ENCODE measurements at places on chromosomes 2 and 18. TPM values are rescaled to one million over a fixed set of nuclear protein-coding genes. Genes with fewer than 3 reads are reported as not detected.
A peak's percentile ranks its signal among the peaks of the same experiment; 100 is the strongest.

The KATNAL2 gene
- total RNA-seq = 1.8 TPM

The DNAJB2 gene
- 68.0 TPM for total RNA-seq

The CYRIA gene
- total RNA-seq = 5.3 TPM

The SCN2A gene
- 1.8 TPM for total RNA-seq

The GATA6 gene
- 41.8 TPM for total RNA-seq

The MDH1B gene
- 1.0 TPM for total RNA-seq

The CAPN13 gene
- total RNA-seq = 21.3 TPM

- DNase-seq = no peak
These were observed 51.1 kb downstream of the RTN4 start for GRCh38 chr2:54999182-54999581.

DNA sequence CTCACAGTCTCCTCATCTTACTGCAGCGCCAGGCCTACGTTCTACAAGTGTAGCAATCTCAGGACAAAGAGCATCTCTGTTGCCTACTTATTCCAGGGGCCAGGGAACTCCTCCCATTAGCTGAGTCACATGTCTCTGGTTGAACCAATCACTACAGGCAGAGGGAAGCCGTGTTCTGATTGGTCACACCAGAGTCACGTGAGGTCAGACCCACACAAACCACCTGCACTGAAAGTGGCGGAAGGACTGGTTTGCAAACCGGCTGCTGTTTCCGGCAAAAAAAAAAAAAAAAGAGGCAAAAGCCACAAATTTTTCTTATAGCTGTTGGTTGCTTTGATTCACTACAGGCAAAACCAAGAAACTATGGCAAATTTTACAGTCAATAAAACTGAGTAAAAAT lies 21.9 kb upstream of the USP14 start:
- no peak for DNase-seq

GRCh38 chr2:152627351-152627957 lies 89.8 kb downstream of the PRPF40A start:
- no peak for DNase-seq

DNA sequence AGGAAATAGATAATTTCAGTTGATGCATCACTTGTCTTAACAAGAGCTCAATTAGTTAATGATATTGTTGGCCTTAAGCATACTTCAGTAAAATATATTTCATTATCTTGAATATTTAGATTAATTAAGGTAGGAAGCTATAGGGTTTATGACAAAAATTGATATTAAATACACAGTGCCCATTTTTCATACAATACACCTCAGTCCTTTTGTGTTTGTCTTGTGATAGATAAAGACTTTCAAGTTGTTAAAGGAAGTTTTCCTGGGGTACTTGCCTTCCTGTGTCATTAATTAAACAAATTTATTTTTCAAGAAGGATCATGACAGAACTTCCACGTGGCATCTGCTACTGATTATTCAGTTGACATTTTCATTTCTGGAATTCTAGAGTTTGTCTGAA lies 420.5 kb downstream of the MTX2 start:
- DNase-seq = no peak

- no peak for DNase-seq
These were observed 547.6 kb downstream of the CPS1 start for GRCh38 chr2:211103989-211104388.

GRCh38 chr2:224126440-224126839 lies 87.4 kb upstream of the SERPINE2 start:
- peak; percentile 5 for DNase-seq

DNA sequence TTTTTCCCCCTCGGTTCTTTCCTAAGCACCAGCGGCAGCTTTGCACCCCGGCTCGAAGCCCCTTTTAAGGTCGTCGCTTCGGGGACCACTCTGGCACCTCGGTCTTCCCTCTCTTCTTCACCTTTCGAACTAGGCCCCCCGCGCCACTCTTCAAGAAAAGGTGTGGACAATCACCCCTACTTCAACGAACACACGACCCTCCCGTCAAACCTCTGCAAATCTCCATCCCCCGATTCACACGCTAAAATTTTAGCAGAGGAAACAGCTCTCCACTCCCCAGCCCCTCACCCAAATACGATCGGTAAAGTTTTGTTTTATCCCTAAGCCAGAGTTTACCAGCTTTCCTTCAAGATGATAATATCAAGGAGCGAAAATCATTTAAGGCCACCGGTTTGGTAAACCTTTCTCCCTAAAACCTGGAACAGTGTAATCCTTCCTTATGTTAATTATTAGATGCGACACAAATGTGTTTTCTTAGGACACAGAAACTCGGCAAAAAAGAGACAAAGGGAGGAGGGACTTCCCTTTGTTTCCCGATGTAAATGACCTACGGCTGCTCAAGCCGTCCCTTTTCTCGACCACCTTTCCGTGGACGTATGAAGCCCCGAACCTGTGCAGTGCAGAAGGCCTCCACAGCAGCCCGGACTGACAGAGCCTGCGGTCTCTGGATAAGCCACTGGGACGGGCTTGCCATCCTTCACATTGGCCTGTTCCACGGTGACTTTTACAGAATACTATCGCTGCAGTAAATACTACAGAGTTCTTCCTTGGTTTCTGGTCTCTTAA lies 85.2 kb downstream of the RBMS1 start:
- no peak for DNase-seq

- no peak for DNase-seq
These were observed 82.0 kb upstream of the NT5C1B start for GRCh38 chr2:18671363-18671762.

GRCh38 chr2:109392816-109393661 lies 220.7 kb downstream of the SEPTIN10 start:
- DNase-seq = no peak

DNA sequence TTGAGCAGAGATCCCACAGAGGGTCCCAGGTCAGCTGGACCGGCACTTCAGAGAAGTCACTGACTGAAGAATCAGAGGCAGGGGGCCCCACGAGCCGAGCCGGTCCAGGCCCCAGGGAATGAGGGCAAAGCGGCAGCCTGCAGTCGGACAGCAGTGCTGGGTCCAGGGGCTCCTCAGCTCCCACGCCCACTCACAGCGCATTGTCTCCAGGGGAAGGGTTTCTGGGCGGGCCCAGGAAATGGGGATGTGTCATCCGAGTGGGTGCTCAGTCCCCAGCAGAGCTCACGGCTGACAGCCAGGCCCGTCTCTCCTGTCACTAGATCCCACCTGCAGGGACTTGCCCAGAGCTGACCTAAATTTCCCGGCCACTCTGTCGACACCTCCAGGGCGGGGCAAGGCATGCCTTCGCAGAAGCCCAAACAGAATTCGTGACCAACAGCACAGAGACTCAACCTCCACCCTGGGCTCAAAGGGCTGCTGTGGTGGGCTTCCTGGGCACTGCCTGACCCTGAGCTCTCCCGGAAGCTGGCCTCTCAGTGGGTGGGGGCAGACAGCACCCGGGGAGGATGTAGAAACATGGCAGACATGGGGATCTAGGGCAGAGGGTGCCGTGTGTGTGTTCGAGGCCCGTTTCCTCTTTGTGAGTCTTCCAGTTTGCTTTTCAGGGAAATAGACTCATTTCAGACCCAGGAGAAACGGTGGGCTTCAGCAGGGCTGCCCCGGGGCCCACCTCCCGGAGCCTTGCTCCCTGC lies 42.1 kb upstream of the TAF1B start:
- no peak for DNase-seq

GRCh38 chr2:159941729-159942128 lies 120.7 kb downstream of the PLA2R1 start:
- DNase-seq = no peak

DNA sequence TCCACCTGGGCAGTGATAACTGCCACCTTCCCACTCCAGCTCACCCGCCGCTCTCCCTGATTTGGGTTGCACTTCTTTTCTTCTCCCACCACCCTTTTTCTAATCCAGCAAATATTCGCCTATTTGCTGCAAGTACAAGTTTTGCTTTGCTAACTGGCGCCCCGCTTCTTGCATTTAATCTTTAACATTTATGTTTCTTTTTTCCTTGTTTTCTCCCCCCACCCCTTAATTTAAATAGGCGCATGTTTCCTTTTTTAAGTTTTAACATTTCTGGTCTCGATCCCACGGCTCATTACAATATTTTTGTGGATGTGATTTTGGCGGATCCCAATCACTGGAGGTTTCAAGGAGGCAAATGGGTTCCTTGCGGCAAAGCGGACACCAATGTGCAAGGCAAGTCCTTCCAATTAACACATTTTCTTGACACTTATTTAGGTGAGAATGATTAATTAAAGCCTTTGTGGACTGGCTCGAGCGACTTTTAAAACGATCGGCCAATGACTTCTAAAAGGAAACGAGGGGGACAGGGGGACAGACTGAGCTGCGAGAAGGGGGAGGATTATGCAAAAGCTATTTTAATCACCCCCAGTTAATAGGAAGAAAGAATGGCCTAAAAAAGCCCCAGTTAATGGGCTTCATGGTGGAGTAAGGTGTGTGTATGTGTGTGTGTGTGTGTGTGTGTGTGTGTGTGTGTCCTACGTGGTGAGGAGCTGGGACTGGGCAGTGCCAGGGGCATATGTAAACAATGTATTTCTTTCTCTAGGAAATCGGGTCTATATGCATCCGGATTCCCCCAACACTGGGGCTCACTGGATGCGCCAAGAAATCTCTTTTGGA lies 1.6 kb downstream of the TBR1 start:
- no peak for DNase-seq

- DNase-seq = no peak
These were observed 44.5 kb downstream of the LRATD1 start for GRCh38 chr2:14677039-14677438.

DNA sequence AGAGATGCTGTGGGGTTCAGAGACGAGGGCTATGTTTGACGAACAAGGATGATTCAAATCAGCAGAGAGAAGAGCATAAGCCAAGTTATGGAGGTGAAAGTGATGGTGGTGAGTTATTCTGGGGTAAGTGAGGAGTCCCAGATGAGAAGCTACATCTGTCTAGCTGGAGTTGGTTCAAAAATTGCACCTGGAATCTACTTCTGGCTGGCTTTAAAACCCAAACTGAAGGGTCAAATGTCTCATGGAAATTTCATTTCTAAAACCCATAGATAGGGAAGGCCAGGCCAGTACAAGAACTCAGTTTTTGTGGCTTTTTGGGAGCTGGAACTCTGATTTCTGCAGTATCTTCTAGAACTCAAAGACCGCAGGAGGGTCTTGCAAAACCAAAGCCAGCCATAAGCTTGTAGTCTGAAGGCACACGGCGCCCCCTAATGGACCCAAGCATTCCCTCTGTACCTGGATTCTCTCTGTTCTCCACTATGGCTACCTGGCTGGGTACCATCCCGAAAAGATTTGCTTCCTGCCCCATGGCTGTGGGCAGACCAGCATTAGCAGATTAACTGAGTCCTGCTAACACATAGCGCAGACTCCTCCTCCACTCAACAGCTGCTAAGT lies 229.1 kb upstream of the SLC14A2 start:
- peak; percentile 72 for DNase-seq

DNA sequence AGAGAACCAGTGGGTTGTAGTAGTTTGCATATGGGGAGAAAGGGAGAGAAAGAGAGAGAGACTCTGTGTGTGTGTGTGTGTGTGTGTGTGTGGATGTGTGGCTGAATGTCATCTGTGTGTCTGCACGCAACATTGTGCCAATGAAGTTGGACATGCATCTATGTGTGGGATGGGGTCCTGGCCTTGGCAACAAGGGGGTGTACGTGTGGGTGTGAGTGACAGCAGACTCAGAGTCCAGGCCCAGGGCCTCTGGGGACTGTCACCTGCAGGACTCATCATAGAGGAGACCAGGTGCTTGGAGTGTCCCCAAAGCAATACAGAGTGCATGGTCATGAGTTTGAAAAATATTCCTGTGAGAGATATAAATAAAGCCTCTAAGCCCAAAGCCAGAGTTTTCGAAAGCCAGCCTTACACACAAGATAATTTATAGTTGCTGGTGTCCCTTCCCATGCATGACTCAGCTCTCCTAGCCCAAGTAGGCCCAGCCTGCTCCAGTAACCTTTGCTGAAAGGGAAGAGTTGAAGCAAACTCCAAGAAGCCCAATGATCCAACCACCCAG lies 59.9 kb downstream of the TNP1 start:
- DNase-seq = no peak

DNA sequence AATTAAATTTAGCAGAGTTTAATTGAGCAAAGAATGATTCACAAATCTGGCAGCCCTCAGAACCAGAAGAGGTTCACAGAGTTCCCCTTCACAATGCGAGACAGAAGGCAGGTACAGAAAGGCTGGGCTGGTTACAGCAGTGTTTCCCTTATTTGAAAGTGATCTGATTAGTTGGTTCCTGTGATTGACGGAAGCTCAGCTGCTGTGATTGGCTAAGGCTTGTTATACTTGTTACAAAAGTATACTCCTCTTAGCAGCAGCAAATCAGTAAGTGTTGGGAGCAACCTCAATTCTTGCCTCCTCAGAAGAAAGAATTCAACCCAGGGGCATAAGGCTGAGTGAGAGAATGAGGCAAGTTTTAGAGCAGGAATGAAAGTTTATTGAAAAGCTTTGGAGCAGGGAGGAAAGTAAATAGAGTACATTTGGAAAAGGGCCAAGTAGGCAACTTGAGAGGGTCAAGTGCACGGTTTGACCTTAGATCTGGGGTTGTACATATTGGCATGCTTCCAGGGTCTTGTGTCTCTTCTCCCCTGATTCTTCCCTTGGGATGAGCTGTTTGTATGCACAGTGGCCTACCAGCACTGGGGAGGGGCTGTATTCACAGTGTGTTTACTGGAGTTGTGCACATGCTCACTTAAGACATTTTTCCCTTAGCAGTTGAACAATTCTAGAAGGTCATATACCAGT lies 431.8 kb upstream of the RAB12 start:
- peak; percentile 64 for DNase-seq

DNA sequence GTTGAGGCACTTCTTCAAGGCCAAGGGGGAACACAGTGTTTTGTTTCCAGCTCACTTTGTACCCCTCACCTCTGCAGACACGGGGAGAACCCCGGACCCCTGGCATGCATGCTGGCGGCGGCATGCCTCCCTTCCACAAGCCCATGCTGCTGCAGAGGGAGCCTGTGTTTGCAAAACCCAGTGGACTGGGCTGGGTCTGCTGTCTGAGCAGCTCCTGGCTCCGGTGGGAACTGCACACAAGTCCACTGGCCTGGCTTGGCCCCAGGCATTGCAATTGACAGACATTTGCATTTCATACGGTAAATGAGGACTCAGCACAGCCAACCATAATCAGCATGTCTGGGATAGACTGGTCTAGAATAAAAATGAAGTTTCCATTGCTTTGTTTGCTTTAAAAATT lies 62.4 kb downstream of the RALBP1 start:
- DNase-seq = no peak

GRCh38 chr2:106759966-106760365 lies 126.0 kb downstream of the ST6GAL2 start:
- DNase-seq = no peak

- no peak for DNase-seq
These were observed 13.3 kb upstream of the MEIS1 start for GRCh38 chr2:66421612-66422011.
